Naive thymus-derived CD8-positive, alpha-beta T cell (primary cell): ENCODE measurements at places on chromosomes 1 and 21.
A peak's percentile ranks its signal among the peaks of the same experiment; 100 is the strongest.

DNA sequence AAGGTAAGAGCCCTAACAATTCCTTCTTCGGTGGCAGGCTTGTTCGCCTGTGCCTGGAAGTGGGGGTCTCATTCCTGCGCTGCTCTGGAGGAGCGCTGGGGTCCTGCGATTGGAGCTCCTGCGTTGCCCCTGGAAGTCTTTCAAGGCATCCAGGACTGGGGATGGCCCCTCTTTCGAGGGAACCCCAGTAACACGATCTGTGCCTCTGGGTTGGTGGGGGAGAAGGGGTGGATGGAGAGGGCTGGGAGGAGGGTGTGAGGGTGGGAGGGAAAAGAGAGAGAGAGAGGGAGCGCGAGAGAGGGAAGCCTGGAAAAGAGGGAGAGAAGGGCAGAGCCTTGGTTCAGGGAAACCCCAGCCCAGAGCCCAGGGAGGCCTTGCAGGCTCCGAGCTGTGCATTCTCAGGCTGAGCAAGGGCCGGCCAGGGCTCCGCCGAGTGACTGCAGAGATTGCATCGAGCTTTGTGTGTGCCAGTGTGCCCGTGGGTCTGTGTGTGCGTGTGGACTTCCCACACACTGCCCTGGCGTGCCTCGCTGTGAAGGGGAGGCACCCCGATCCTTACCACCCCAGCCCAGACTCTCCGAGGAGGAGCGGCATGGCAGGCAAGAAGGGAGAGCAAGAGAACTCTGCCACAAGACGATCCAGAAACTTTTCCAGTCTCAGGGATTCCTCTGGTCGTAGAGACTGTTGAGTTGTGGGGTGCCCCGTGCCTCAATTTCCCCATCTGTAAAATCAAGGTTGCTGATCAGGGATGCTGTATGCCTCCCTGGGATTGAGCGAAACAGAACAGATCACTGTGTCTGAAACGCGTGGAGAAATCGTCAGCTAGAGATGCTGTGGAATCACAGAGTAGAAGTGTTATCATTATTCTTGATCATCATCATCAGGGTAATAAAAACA is 619 bp downstream of the BCL9 start:
- H3K27ac ChIP-seq: no peak overlapping the region
- DNase-seq: peak; percentile 12
- H3K27me3 ChIP-seq: no peaks in the 10 kb centered on the region

DNA sequence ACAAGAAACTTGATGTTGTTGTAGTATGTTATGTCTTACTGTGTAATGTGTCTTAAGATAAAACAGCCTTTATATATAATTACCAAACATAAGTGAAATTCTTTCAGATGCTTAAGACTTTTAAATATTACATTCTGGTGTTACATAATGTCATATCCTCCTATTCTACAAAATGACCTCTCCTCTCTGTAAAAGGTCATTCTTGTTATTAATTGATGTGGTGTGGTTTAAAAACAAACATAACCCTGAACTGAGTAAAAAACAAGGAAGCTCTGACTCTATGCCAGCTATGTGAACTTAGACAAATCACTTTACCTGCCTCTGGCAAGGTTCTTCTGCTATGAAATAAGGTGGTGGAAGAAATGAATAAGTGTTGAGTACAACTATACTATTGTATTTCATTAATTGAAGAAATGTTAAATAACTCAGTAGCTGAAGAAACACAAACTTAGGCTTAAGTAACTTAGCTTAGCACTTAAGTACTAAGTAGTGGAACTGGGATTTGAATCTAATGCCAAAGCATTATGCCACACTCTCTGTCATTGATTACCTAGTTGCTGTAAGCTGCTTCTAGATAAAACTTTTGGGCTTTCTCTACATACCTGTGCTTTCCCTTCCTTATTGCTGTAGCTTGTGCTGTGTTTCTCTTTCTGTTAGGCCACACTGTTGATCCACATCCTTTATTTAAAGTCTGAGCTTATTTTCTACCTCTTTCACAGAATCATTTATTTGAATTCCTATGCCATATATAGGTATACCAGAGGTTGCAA is 859 bp upstream of the ANGPTL1 start:
- no peak overlapping the region for H3K4me3 ChIP-seq
- H3K36me3 ChIP-seq: peaks cover 3% of the 10 kb centered on the region
- no peaks in the 10 kb centered on the region for H3K4me1 ChIP-seq
- no peak for DNase-seq

- H3K4me1 ChIP-seq: no peaks in the 10 kb centered on the region
- H3K36me3 ChIP-seq: peaks cover 27% of the 10 kb centered on the region
- no peak overlapping the region for H3K4me3 ChIP-seq
- DNase-seq: no peak
- no peak overlapping the region for H3K27ac ChIP-seq
Measured at GRCh38 chr1:86596741-86597290, 49.9 kb downstream of the CLCA4 start.

GRCh38 chr1:38923607-38924006 is 18.0 kb downstream of the RHBDL2 start:
- H3K4me3 ChIP-seq: no peak overlapping the region
- DNase-seq: no peak
- no peaks in the 10 kb centered on the region for H3K36me3 ChIP-seq
- H3K4me1 ChIP-seq: no peaks in the 10 kb centered on the region
- no peak overlapping the region for H3K27ac ChIP-seq
- no peaks in the 10 kb centered on the region for H3K27me3 ChIP-seq
